ENCODE measurements at places on chromosomes 3 and 15. TPM values are rescaled to one million over a fixed set of nuclear protein-coding genes. Genes with fewer than 3 reads are reported as not detected.

Gene ZNF80
- not detected for total RNA-seq

Gene MLH1
- 37.8 TPM for total RNA-seq

Gene FAM174B
- total RNA-seq, result 6.2 TPM

Gene LMAN1L
- 13.8 TPM for total RNA-seq

Gene SLC6A1
- total RNA-seq, result 1.3 TPM

Gene CACNA1D
- 2.7 TPM for total RNA-seq

Gene PPP4R2
- total RNA-seq, result 30.8 TPM

Gene BSN
- 0.63 TPM for total RNA-seq

DNA sequence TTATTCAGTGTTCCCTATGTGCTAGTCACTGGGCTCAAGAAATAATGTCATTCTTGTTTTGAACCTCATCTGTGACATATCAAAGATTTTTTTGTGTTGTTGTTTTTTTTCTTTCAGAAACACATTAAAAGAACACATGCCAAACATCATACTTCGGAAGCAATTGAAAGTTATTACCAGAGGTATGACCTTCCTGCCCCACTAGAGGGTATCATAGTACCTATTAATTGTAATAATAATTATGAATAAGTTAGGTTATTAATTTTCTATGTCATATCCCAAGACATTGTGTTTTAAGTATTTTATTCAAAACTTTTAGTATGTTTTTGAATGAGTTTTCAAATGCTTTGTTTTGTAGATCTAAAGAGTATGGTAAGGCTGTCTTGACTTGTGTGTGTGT is 65.7 kb downstream of the CDIN1 start:
- no peak for DNase-seq

DNA sequence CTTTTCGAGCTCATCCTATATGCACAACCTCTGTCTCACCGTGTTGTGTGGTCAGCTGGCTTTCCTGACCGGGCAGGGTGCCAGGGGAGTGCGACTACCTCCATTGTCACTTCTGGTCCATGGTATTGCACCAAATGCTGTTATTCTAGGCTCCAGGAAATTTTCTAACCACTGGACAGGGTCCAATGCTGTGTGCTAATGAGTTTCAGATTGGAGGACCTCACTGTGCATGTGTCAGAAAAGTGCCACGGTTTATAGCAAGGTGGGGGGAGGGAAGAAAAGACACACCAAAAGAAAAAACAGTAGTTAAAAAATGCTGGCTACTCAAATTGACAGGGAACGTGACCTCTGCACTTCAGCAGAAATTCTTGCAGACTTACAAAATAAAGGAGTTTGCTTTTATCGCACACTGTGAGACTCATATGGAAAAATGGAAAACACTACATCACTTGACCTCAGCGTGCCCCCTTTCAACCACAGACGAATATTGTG is 480.1 kb downstream of the FOXP1 start:
- no peak for DNase-seq

- DNase-seq, result peak; percentile 7
Measured at GRCh38 chr3:187020376-187020775, 90.0 kb downstream of the ST6GAL1 start.

GRCh38 chr3:161975201-161975600 is 478.6 kb downstream of the OTOL1 start:
- no peak for DNase-seq

DNA sequence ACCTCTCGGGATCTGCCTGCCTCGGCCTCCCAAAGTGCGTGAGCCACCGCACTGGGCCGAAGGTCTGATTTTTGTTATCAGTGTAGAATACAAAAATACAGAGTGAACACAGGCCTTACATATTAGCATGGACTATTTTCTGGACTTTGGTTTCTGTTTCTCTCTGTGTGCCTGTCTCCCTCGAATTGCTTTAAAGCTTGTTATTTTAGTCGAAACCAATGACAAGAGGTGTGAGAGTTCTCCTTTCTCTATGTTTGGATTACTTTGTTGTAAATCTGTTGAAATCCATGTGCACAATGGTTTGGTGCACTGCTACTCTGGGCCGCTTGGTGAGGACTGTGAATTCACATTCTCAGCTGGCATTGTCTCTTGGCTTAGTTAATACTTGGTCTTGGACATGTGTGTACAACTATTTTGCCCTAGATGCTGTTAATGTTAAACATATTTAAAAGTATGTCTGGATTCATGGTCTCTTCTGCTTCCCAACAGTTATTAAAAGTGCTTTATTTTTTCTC is 23.9 kb downstream of the MED12L start:
- no peak for DNase-seq

- no peak for DNase-seq
Measured at GRCh38 chr3:25633919-25634318, 30.8 kb downstream of the TOP2B start.

DNA sequence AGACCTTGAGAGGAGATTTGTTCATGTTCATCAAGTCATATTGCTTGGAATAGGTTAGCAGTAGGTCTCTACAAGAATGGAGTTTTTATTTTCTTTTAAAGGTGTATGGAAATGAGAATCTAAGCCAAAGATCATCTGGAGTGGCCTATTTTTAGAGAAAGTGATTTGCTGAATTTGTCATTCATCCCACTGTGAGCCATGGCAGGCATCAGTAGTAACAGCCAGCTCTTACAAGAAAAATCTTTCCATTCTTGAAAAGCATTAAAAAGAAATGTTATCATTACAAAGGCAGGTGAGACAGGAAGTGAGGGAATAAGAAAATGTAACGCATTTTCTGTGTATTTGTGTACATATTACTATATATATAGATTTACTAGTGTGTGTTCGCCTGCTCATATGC is 29.6 kb downstream of the STAC start:
- no peak for DNase-seq

DNA sequence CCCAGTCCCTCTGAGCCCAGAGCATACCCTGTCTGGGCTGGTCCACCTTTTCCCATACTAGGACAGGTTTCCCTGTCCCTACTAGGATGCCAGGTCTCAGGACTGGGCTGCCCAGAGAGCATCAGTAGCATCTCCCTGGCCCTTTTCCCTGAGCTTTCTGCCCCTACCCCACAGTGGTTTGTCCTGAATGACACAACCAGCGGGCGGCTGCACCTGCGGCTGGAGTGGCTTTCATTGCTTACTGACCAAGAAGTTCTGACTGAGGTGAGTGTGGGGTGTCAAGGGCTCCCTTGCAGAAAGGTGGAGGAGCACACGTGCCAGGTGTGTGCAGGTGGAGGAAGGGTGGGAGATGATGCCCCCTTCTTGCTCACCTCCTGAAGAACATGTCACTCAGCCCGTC is 33.5 kb downstream of the ESYT3 start:
- no peak for DNase-seq

DNA sequence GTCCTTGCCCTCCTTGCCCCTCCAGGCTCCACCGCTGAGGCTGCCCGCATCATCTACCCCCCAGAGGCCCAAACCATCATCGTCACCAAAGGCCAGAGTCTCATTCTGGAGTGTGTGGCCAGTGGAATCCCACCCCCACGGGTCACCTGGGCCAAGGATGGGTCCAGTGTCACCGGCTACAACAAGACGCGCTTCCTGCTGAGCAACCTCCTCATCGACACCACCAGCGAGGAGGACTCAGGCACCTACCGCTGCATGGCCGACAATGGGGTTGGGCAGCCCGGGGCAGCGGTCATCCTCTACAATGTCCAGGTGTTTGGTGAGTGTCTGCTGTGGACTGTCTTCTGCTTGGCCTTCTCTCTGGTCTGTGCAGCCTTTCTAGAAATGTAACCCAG is 61.0 kb downstream of the BOC start:
- no peak for DNase-seq

DNA sequence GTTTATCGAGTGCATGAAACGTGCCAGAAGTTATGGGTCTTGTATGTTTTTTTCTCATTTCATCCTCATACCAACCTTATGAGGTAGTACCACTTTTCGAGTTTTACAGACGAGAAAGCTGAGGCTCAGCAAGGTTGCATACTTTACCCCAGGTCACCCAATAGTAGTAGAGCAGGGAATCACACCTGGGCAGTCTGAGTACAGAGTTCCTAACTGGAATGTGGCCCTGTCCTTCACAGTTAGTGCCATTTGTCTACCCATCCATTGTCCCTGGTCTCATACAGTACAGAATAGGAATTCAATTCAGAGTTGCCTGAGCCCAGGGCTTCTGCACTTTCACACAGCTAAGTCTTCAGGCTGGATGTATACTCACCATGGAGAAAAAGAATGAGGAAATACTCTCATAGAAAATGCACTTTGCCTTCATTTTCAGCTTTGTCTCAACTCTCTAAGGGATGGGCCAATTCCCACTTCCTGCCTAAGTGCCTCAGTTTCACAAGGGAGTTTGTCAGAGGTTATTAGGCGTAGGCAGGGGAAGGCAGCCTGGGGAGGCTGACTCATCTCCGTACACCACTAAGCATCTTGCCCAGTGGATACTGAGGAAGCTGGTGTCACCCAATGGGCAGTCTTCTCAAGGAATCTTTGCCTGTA is 93.2 kb downstream of the TMEM212 start:
- no peak for DNase-seq
